Occipital lobe (tissue), 3 donors: ENCODE measurements at places on chromosomes 1 and 21.

- DNase-seq: no peak
Observed at GRCh38 chr1:171910786-171911185, 69.5 kb downstream of the DNM3 start.

GRCh38 chr1:179510038-179510437 lies 65.7 kb downstream of the NPHS2 start:
- no peak for DNase-seq

- no peak for DNase-seq
Observed at GRCh38 chr1:227562037-227562436, 1.3 kb upstream of the ZNF678 start.

DNA sequence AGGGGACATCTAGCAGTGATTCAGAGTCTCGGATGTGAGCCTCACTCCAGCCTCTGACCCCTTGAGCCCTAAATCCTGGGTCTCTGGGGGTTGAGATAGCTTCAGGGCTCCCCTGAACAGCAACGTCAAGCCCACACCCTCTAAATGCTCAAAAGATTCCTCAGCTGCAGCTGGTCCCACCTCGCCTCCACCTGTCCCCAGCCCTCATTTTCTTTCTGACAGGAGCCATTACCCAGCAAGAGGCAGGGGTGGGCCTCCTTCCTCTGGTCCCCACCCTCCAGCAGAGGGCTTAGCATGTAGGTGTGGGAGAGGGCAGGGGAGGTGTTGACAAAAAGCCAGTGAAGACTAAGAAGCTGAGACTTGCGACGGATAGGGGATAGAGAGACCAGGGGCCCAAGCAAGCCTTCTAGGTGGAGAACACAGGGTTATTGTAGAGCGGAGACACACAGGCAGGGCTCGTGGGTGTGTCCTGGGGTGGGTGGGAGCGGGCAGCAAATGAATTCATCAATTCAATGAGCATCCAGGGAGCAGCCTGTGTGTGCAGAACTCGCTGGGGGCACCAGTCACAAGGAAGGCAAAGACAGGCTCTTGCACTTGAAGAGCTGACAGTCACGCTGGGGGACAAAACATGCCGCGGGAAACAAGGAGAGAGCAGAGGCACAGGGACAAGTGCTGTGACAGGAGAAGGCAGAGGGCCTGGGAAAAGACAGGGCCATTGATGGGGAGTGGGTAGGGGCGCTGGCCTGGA lies 48.9 kb upstream of the GOLT1A start:
- no peak for DNase-seq

DNA sequence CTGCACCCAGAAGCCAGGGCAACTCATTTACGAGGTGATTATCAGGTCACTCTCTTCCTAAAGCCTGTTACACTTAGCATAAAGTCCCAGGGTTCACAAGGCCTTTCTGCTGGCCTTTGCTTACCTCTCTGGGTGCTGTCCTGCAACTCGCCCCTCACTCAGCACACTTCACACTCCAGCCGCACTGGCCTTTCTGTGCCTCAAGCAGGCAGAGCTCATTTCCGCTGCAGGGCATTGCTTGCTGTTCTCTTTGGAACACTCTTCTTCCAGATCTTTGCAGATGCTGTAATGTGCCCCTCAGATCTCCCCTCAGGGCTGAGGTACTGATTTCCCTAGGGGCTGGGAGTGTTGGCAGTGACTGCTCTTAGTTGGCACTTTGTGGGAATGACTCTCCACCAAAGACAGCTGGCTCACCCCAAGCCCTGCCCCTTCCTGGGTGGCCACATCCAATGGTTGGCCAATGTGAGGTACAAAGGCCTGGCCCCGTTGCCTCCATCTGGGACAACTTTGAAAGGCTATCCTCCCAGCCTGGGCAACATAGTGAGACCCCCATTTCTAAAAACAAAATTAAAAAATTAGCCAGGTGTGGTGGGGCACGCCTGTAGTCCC lies 50.8 kb upstream of the SSBP3 start:
- DNase-seq: no peak

DNA sequence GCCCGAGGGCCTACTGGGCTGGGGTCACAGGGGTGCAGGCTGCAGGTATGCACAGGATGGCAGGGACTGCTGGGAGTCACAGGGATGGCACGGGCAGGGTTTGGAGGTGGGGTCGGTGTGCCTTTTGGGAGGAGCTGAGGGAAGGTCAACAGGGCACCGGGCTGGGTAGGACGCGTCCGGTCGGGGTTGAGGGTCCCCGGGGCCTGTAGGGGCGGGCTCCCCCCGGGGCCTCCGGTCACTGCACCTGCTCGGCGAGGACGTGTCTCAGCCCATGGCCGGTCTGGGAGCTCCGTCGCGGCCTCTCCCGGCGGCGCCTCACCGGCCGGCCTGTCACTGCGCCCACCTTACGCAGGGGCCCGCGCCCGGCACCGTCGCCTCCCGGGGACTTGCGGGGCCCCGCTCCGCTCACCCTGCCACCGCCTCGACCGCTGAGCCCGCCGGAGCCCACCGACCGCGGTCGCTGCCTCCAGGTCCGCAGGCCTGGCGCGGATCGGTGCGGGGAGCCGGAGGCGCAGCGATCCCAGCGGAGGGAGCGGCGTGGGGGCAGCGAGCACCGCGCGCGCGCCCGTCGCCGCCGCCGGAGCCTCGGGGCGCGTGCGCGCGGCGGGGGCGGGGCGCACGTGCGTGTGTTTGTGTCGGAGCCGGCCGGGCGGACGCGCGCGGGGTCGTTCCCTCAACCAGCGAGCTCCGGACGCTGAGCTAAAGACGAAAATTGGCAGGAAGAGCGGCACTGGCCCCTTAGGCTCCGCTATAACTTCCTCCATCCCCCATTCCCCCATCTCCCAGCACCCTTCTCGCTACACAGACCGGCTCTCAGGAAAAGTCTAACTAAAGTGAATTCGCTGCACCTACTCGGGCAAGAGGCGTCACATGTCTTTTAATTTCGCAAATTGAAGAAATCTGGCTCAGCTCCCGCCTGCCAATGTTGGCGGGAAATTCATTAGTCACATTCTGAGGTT lies at the start of gene AMIGO1:
TSS of gene AMIGO1 (minus strand) at position 552 of the 959 bp plus-strand sequence. CDS start 815 bp downstream, outside the sequence.
- DNase-seq: no peak

- DNase-seq: no peak
Observed at GRCh38 chr1:29057700-29058099, 66.0 kb downstream of the TMEM200B start.
